ENCODE measurements at places on chromosomes 6 and 20.

GRCh38 chr6:34531580-34532201 is 24.4 kb downstream of the SPDEF start:
- DNase-seq, result peak; percentile 37

- no peak for DNase-seq
Measured at GRCh38 chr6:139173172-139173571, 38.3 kb downstream of the HECA start.

- DNase-seq, result no peak
Measured at GRCh38 chr6:1739680-1740079, 130.0 kb downstream of the FOXC1 start.

DNA sequence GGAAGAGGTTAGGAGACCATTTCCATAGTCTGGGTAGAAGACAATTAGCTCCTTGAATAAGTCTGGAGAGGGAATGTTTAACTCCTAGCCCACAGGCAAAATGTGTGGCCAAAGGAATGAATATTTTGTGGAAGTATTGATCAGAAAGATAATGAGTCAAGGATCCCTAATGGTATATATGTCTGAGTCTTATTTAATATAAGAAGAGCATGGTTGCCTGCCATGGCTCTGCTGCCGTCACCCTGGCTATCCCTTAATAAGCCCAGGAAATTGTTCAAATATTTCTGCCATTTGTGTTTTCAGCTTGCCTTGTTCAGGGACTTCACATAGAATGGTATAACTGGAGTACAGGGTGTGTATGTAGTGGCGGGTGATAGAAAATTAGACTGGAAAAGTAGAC is 18.1 kb upstream of the CALHM6 start:
- no peak for DNase-seq

DNA sequence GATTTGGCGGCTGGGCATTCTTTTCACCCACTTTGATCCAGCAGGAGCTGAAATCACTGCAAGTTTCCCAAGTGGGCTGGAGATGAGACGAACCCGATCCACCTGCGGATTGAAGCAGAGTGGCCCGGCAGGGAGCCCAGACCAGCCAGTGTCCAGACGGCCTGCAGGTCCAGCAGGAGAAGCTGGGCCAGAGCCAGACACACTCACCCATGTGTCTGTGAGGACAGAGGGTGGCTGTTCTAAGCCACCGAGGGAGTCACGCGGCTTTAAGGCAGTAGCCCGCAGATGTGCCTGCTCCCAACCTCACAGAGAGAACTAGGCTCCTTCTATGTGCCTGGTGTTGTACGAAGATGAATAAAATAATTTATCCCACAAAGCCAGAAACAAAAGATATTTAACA is 200.7 kb downstream of the WDR27 start:
- no peak for DNase-seq

DNA sequence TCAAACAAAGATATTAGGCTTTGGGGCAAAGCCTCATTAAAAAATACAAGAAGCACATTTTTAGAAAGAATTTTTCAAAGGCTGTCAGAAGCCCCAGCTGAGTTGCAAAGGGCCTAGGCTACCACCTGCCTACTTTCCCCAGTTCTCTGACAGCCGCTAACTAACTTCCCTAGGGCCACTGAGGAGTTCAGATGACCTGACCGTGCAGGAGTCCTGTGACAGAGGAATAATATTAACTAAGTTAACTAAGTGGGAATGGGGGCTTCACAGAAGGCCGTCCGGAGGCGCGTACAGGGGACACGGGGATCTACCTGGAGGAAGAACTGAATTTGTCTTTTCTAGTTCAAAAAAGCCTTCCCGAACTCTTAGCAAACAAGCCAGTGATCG is 884 bp downstream of the MCHR2 start:
- no peak for DNase-seq

- DNase-seq, result no peak
Measured at GRCh38 chr20:63117661-63118302, 98.1 kb downstream of the YTHDF1 start.

DNA sequence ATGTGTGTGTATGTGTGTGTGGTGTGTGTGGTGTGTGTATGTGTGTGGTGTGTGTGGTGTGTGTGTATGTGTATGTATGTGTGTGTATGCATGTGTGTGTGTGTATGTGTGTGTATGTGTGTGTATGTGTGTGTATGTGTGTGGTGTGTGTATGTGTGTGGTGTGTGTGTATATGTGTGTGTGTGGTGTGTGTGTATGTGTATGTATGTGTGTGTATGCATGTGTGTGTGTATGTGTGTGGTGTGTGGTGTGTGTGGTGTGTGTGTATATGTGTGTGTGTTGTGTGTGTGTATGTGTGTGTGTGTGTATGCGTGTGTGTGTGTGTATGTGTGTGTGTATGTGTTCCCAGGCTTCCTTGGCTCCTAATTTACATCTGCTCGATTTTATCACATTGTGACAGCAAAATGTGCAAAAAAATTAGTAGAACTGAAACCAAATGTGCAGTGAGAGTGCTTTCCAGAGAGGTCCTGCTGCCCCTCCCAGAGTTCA is 234.5 kb downstream of the BMP7 start:
- DNase-seq, result no peak

DNA sequence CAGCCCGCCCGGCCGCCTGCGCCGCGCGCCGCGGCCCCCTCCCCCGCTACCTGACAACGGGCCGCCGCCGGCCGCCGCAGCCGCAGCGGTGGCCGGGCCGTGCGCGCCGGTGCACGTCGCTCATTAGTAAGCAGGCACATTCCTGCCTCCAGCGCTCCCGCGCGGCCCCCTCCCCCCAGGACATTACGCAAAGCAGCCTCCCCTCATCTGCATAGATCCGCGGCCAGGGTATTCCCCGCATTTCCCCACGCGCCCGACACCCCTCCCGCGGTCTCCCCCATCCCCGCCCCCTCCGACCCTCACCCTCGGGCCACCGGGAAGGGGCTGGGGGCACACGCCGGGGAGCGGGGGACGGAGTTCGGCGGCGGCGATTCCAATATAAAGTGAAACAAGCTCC is at the start of gene HIVEP2:
HIVEP2 (minus strand) TSS at position 128 of the 397 bp plus-strand sequence. CDS start 170,438 bp downstream, outside the sequence.
- peak; percentile 58 for DNase-seq

DNA sequence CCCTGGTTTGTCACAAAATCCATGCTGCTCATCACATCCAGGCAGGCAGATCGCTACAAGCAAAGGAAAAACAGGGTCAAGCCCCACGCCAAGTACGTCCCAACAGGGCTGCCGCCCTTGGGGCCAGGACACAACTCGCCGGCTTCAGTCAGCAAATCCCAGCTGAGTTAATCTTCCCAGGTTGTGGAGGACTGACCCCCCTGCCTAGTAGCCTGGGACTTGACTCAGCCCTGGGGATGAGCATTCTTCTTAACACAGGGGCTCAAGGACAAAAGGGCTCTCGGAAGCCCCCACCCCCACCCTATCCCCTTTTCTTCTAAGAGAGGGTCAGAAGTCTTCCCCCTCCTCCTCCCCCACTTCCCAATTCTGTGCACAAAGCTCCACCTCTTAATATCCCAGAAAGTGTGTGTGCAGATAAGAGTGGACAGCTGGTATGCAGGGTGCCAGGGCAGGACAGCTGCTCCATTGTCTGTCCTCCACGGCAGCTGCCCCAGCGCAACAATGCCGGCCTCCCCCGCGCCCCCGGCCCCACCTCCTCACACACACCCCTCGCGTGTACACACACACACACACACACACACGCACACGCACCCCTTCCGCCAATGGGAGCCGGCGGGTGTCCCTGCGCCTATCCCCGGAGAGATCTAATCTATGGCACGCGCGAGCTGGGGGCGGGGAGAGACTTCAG is 4.5 kb downstream of the DLL1 start:
- peak; percentile 80 for DNase-seq

DNA sequence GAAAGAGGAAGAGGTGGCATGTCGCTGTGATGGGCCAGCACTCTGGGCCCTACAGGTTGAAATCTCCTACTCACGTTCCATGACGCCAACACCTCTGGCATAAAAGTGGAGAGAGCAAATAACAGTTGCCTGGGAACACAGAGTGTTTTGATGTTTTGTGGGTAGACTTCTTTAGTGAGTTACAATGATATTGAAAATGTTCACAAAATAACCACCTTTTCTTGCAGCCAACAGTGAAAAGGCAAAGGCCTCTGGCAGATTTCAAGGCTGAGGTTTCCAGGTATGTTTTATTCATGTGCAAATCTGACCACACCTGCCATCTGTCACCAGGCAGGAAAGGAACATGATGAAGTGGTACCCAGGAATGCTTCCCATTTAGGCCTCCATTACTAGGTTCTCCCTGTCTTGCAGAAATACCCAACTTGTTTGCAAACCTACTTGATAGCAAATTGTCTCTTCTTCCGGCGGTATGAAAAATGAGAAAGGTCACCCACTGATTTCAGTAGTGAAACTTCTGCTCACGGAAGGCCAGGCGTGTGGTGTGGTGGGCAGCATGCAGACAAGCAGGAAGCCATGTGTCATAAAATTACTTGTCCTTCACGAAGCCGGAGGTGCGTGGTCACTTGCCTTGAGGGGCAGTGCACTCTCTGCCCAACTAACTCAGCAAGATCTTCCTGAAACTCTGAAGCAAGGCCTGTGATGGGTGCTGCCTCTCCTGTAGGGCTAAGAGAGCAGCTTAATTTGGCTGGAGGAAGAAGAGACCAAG is 299.1 kb upstream of the PRDM1 start:
- no peak for DNase-seq

Measured in A673 (cell line).